ENCODE measurements at places on chromosomes 1 and 21.

DNA sequence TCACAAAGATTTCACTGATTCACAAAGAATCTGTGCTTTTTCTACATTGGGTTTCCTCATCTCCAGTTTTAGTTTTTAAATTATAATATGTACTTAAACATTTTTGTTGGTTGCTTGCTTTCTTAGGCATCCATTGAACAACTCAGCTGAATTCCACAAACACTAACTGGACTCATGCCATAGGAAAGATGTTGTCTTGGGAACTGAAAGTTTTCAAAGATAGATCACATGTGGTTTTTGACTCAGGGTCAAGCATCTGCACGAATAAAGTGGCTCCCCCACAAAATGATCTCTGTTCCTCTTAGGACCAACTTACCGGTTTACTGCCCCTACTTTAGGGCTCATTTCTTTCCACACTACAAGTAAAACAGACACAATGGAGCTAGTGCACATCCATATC, 3.1 kb upstream of the KRTAP21-1 start:
- no peak for DNase-seq

GRCh38 chr21:27513825-27514224, 546.9 kb upstream of the ADAMTS5 start:
- DNase-seq: no peak

DNA sequence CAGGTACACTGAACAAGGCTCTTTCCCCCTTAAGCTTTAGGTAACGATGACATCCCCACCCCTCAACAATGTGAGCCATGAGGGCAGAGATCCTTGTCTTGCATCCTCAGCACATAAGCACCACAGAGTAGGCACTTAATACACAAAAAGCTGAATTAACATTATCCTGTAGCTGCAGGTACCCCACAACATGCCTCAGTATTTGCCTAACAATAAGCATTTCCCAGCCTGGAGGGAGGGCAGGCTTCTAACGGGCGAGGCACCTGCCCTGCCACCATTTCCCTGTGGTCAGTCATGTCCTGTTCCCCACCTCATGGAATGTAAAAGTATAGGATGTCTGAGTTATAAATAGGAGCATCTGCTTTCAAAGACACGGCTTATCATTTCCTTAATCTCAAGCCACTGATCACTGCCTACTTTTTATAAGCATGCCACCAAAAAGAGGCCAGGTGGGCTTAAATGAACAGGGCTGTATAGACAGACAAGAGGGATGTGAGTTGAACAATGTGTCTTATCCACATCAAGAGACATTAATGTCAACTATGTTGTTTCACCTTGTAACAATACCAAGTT, 3.4 kb downstream of the CAPZB start:
- DNase-seq: no peak

DNA sequence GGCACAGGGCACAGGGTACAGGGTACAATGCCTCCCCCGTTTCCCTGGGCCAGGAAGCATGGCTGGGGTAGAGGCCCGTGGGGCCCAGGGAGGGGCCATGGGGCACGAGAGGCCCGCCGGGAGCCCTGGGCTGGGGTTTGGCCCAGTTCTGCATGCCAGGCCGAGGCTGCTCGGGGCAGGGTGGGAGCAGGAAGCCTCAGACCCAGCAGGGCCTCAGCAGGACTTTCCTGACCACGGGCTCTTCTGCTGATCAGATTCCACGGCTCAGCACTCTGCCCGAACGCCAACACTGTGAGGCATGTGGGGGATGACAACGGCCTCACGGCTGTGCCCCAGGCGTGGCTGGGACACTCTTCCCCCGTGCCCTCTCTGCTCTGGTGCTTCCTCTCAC, 104.3 kb downstream of the NPHP4 start:
- DNase-seq: no peak

DNA sequence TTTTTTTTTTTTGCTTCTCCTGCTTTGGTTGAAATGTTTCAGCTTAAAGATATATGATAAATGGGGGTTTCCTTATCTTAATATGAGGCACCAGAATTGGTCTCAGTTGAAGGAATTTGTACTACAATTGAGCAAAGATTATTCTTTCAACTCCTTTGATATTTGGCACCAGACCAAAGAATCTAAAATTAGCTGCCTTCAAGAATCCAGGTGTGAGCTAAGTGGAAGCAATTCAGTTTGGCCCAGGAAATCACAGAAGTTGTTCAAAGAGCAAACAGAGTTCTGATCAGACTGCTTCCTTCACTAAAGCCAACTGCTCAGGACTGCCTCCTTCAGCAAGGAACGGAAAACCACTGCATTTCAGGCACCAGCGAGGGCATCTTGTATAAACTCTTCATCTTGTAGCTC, 68.3 kb upstream of the BCAR3 start:
- DNase-seq: no peak

DNA sequence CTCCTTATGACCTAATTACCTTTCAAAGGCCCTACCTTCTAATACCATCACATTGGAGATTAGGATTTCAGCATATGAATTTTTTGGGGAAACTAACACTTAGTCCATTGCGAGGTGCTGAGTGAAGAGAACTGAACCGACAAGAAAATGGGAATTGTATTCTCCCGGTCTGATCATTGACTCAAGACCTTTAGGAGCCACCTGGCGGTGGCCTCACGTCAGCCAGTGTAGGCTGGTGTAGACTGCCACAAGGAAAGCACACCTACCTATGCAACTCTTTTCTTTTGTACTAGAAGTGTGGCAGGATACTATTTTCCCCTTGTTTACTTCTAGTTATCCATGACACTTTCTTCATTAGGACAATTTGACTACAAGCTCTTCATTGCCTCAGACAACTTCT, 333.5 kb upstream of the B3GALT2 start:
- no peak for DNase-seq

DNA sequence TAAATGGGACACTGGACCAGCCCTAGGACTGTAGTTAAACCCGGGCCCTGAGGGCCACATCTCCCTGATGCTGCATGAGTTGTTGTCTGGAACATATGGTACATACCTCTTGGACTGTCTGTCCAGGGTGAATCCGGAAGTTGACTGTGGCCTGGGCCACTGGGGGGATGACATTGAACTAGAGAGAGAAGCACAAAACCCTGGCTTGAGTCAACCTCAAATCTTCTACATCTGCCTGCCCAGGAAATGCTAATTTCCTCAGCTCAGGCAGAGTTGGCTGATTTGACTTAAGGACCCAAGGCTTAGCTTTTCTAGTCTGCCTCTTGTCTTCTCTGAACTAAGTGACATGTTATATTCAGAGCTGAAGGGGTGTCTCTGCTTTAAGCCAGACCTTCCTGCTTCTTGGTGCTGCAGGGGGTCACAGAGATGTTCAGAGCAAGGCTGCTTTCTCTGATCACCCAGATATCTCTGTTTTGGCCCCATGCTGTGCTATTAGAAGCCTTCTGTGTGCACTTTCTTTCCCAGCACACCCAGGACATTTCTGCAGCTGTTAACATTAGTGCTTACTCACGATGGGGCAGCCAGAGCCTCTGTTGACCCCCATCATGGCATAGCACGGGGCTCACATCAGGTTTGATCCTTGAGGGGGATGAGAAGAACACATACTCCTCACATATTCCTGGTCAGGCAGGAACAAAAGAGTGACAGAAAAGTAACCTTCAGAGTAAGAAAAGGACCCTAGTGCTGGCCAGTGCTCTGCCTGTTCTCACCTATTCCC, 9.6 kb downstream of the PM20D1 start:
- no peak for DNase-seq

- DNase-seq: no peak
Observed at GRCh38 chr1:43558346-43558841, 27.7 kb downstream of the PTPRF start.

DNA sequence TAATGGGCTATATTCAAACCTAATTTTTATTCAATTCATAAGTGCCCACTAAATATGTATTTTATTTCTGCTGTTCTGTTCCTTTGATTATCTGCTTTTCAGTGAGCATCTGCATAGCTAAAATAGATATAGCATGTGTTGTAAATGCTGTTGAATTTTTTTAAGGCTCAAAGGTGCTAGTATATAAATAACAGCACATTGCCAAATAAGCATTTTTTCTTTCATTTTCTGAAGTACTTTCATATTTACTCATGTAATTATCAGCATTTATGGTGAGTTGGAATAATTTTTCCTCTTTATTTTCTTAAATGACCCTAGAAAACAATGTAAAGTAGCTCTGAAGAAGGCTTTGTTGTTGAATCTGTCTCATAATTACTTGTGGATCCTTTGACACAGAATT, 69.6 kb upstream of the B3GALT2 start:
- DNase-seq: no peak

- DNase-seq: no peak
Observed at GRCh38 chr21:21439761-21440160, 441.6 kb downstream of the NCAM2 start.

- DNase-seq: no peak
Observed at GRCh38 chr21:39633770-39634181, 21.0 kb downstream of the B3GALT5 start.

DNA sequence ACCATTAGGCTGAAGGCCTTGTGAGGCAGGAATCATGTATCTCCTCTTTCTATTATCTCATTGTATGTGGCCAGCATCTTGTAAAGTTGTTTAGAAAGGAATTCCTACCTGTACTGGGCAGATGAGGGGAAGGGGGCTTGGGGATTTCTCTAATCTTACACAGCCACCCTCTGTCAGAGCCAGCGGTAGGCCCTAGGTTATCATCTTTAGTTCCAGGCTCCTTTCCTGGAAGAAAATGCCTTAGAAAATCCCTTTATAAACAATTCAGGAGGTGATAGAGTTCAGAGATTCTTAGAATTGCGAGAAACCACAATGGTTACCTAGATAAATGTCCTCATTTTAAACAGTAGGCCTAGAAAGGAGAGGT, 35.2 kb downstream of the DPT start:
- DNase-seq: no peak

GRCh38 chr1:6502000-6502891, 10.8 kb upstream of the PLEKHG5 start:
- DNase-seq: no peak

DNA sequence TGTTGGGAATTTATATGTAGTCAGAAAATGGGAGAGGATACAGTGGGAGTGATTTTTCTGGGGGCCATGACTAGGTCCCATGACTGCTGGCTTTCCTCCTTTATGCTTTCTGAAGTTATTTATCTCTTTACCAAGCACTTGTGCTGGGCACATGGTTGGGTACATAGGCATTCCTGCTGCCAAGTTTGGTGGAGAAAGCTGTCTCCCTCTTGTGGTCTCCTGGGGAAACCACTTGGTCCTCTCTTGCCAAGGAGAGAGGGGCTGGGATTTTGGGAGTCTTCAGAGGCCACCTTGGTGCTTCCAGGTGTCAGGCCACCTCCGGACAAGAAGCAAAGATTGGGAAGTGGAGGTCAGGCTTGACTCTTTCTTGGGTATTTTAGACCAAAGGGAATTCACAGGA, 120.2 kb upstream of the KCNE2 start:
- peak; percentile 5 for DNase-seq

GRCh38 chr1:167328816-167329483, 108.3 kb downstream of the POU2F1 start:
- no peak for DNase-seq

- no peak for DNase-seq
Observed at GRCh38 chr1:160767395-160768294, 28.3 kb upstream of the LY9 start.

- DNase-seq: no peak
Observed at GRCh38 chr1:163106364-163106987, 37.3 kb downstream of the RGS4 start.

GRCh38 chr21:41048623-41049022, 119.3 kb upstream of the BACE2 start:
- no peak for DNase-seq

Measured in Panc1 (cell line).